ENCODE measurements at places on chromosomes 1 and 21.

DNA sequence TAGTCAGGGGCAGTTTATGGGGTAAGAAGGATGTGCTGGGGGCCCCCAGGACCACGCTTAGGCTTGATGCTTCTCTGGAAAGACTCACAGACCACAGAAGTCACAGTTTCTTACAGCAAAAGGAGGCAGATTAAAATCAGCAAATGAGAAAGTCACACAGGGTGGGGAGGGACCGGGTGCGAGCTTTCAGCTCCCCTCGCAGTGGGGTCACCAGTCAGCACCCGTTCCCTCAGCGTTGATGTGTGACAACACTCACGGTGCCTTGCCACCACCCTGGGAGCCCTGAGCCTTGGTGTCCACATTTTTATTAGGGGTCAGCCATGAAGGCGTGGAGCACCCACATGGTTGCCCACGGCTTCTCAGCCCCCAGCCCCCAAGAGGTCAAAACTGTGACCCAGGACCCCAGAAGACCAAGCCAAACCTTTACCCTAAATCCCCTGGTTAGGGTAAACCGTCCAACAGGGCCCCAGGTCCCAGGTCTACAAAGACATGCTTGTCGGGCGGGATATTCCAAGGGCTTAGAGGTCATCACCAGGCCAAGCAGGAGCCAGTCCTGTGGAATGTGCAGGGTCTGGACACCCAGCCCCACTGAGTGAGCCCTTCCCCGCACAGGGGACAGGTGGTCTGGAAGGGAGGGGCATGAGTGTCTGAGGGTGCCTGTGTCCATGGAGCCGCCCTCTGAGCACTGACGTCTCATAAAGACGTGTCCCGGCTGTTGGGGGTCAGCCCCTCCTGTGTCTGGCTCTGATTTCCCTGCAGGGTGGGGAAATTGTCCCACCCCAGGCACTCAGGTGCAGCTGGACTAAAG is 64.5 kb upstream of the ABCG1 start:
- DNase-seq, result no peak

GRCh38 chr1:231107151-231107550 is 54.7 kb upstream of the TRIM67 start:
- DNase-seq, result no peak

DNA sequence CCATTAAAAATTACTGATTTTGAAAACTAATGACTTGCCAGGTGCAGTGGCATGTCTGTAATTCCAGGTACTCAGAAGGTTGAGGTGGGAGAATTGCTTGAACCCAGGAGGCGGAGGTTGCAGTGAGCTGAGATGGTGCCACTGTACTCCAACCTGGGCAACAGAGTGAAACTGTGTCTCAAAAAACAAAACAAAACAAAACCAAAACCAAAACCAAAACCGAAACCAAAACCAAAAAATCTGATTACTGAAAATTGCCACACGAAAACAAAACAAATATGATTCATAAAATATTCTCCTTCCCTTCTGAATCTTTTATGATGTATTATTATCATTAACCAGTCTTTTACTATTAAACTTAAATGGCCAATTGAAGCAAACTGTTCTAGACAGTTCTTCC is 74.1 kb downstream of the SERINC2 start:
- DNase-seq, result no peak

- DNase-seq, result no peak
Measured at GRCh38 chr1:2948751-2949680, 72.3 kb upstream of the ACTRT2 start.

GRCh38 chr21:46189959-46190490 is 5.8 kb upstream of the SPATC1L start:
- no peak for DNase-seq

- DNase-seq, result no peak
Measured at GRCh38 chr1:187092104-187092503, 263.4 kb downstream of the PLA2G4A start.

GRCh38 chr1:1161683-1162079 is 12.0 kb upstream of the TTLL10 start:
- no peak for DNase-seq

DNA sequence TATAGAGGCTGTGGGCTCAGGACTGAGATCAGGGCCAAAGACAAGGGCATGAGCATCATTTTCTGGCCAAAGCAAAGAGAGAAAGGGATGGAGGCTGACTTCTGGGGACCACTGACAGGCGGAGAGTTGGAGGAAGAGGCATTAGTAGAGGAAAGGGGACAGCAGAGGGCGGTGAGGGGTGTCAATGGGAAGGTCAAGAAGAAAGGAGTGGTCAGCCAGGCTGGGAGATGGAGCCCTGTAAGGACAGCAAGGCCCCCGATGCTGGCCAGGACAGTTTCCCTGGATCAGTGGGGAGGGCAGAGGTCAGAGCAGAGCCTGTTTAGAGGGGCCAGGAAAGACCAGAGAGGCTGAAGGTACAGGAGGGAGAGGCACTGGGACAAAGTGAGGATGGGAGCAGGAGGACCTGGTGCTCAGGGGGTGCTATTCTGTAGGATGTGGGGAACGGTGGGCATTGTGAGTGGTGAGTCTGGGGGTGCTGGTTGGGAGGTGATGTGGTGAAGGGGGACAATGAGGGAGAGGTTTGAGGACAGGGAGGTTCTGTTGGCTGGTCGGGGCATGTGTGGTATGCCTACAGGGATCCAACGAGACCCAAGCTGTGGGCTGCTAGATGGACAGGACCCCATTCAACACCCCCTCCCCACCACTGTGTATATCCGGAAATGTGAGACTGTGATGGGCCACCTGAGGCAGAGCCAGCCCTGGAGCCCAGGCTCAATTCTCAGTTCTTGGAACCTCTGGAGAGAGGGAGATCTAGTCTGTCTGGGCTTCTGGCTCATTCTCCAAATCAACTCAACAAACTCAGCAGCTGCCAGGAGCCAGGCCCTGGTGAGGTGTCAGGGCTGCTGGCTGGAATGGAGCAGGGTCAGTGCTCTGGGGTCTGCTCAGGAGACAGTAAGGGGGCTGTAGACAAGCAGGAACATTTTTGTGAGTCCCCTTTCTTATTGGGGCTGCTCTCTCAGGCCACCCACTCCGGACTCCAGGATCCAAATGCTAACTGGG is 1.4 kb upstream of the FAM151A start:
- no peak for DNase-seq
